Activated CD4-positive, alpha-beta T cell treated with anti-CD3 and anti-CD28 coated beads, Interleukin-2, amount 10 ng/mL, durations not matched to agents 24 days and 14 days (primary cell): ENCODE measurements at places on chromosomes 5 and 9. TPM values are rescaled to one million over a fixed set of nuclear protein-coding genes. Genes with fewer than 3 reads are reported as not detected.

PCDHB4 gene
- not detected in 2 replicates for total RNA-seq

PKN3 gene
- total RNA-seq, result 22.9 and 24.3 TPM in 2 replicates

DNA sequence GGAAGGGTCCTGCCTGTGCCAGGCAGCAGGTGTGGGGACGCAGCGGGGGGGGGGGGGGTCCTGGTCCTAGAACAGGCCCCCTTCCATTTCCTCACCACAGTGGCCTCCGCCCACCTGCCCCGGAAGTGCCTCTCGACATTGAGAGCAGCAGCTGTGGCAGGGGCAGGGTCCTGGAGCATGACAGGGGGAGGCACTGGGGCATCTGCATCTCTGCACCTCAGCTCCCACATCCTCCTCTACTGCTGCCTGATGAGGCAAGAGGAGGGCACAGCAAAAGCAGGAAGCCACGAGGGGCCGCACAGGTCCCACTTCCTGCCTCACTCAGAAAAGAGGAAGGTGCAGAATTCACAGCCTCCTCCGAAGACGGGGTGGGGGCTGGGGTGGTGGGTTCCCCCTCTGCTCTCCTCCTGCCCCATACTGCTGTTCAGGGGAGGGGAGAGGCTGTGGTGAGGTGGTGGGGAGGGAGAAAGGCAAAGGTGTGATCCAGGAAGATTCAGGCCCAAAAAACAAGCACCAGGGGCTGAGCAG is 14.8 kb downstream of the AKNA start:
- peaks cover 76% of the 10 kb centered on the region for H3K4me1 ChIP-seq
- no peaks in the 10 kb centered on the region for H3K27me3 ChIP-seq
- peak; percentile 95 for DNase-seq
- peaks cover 74% of the 10 kb centered on the region for H3K36me3 ChIP-seq
- peak overlapping the region; percentile 96 for H3K27ac ChIP-seq

GRCh38 chr5:126508962-126509279 is 85.7 kb downstream of the GRAMD2B start:
- H3K27me3 ChIP-seq, result no peaks in the 10 kb centered on the region
- DNase-seq, result peak; percentile 63
- H3K4me3 ChIP-seq, result peak overlapping the region; percentile 13
- H3K36me3 ChIP-seq, result no peaks in the 10 kb centered on the region
- H3K27ac ChIP-seq, result peak overlapping the region; percentile 50
- peaks cover 9% of the 10 kb centered on the region for H3K4me1 ChIP-seq

- no peak overlapping the region for H3K27ac ChIP-seq
- no peaks in the 10 kb centered on the region for H3K4me1 ChIP-seq
- H3K4me3 ChIP-seq, result no peak overlapping the region
- peaks cover 17% of the 10 kb centered on the region for H3K27me3 ChIP-seq
Observed at GRCh38 chr9:805151-805550, 36.3 kb upstream of the DMRT1 start.

- H3K4me3 ChIP-seq, result peak overlapping the region; percentile 94
- no peak for DNase-seq
- peaks cover 52% of the 10 kb centered on the region for H3K36me3 ChIP-seq
- peak overlapping the region; percentile 83 for H3K27ac ChIP-seq
- peaks cover 52% of the 10 kb centered on the region for H3K4me1 ChIP-seq
Observed at GRCh38 chr9:131263701-131264100, 12.6 kb downstream of the FAM78A start.
